ENCODE measurements at places on chromosomes 3 and 15.
A peak's percentile ranks its signal among the peaks of the same experiment; 100 is the strongest.

DNA sequence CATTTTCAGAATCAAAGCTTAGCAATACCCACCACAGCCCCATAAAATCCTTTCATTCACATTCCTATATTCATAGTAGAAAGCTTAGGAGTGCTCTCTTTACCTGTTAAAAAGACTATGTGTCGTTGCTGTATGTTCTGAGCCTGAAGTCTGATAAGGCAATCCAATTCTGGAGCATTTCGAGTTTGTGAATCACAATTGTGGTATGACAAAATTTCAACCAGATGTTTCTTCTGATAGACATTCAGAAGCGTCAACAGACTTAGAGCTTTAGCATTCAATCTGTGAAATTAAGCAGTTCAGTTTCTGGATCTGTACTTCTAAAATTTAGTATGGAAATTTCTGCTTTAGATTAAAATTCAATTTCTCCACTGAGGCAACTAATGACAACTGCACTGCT, 58.3 kb downstream of the TASOR start:
- no peak for DNase-seq

GRCh38 chr3:125479091-125479490, 40.9 kb downstream of the SNX4 start:
- DNase-seq: no peak

DNA sequence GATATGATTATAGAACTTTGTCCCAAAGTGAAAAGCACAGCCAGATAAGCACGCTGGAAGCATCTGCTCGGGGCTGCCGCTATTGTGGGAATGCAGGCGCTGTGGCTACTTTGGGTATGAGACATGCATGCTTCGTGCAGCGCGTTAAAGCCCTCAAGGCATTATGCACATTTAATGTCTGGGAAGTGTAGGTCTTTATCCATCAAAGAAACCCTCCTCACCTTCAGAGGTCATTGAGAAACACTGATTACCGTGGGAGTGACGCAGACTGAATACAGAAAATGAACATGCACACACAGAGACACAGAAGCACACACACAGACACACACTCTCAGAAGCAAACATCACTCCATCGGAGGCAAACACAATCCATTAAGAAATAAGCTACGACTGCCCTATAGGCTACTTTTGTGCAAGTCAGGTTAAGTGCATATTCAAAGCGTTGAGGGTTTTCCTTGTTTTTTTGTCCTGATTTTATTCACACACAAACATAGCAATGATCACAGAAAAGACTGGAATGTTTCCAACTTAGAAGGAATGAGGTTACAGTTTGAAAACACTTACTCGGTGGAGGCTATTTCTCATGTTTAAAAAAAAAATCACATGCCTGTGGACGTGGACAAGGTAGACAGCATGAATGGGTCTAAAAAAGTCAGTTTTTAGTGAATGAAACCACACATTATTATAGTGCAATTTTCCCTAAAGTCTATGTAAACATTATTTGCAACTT, 68.5 kb downstream of the PLCH1 start:
- DNase-seq: no peak

- DNase-seq: no peak
Observed at GRCh38 chr15:55118344-55118870, 78.3 kb downstream of the RSL24D1 start.

GRCh38 chr3:127730666-127731295, 58.0 kb downstream of the ABTB1 start:
- DNase-seq: no peak

GRCh38 chr3:116285781-116286421, 159.4 kb downstream of the LSAMP start:
- DNase-seq: no peak

GRCh38 chr15:50107591-50108408, 11.2 kb downstream of the ATP8B4 start:
- DNase-seq: no peak

GRCh38 chr3:52529376-52530333, 4.0 kb downstream of the NT5DC2 start:
- DNase-seq: no peak

DNA sequence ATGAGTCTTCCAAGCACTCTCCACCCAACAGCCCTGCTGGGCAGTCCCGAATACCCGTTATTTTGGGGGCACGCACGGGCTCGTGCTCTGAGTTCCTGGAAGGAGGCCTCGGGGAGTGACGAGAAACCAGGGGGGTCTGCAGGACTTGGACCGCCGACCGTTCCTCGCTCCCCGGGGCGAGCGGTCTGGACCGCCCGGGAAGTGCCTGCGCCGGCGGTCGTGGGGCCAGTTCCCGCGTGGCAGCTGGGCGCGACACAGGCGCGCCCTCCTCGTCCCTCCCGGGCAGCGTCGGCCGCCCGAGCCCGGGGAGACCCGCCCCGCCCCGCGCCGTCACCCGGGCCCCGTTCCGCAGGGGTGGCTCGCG, 387 bp downstream of the GNB4 start:
- no peak for DNase-seq

GRCh38 chr15:65072027-65072426, 4.2 kb upstream of the RASL12 start:
- DNase-seq: no peak

DNA sequence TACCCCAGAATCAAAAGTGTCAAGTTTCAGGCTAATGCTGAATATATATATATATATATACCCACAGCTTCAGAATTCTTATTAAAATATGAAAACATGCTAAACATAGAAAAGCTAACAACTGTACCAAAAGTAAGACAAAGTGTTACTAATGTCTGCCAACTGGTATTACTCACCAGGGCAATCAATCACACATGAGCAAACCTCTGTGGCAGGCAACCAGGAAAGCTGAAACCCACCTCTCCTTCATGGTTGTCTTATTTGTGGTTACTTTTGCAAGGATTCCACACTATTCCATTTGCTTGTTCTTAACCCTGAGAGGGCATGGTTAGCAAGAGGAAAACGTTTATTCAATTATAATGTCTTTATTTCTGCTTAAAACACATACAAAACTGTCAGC, 512.3 kb upstream of the MDFIC2 start:
- no peak for DNase-seq

- no peak for DNase-seq
Observed at GRCh38 chr3:46977811-46978195, 1.3 kb upstream of the CCDC12 start.

GRCh38 chr15:32029862-32030781, at the start of gene CHRNA7:
TSS of gene CHRNA7 (plus strand) at chr15:32030515. CDS start at chr15:32030595, 80 bp downstream.
- peak; percentile 83 for DNase-seq

- no peak for DNase-seq
Observed at GRCh38 chr15:60471314-60471713, 7.6 kb downstream of the ICE2 start.

DNA sequence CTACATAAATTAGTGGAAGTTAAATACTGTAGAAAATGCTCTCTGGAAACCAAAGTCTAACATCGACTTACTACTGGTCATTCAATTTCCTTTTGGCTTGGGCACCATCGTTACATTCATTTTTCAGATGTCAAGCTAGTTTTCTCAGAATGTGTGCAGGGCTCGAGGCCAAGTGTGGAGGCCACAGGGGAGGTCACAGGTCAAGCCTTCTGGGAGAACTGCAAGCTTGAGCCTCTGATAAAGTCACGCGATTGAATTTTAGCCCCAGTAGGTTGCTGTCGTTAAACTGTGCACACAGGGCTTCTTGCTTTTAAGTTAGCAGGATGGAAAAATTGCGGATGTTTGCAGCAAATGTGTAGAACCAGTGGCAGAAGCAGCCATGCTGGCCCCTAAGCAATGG, 182.2 kb downstream of the APBA2 start:
- no peak for DNase-seq

DNA sequence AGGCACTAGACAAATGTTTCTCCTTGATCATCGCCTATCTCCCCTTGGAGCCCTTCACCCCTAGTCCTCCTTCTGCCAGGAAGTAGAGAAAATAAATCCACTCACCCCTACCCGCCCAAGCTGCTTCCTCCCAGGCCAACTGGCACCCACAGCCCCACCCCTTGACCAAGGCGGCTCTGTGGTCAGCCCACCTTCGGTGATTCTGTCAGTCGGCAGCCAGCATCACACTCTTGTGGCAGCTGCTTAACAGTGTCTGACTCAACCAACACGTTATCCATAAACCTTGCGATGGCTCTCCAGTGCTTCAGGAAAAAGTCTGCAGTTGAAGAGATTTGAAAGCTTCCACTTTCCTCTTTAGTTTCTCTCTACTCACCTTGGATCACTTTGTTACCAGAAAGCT, 7.6 kb downstream of the SHF start:
- no peak for DNase-seq

GRCh38 chr3:64224826-64225610, at the start of gene PRICKLE2:
TSS of gene PRICKLE2 (minus strand) at chr3:64225466. CDS start at chr3:64198927, 26,539 bp downstream.
- DNase-seq: peak; percentile 87

- DNase-seq: no peak
Observed at GRCh38 chr15:58064082-58064979, 1.2 kb downstream of the ALDH1A2 start.

- no peak for DNase-seq
Observed at GRCh38 chr3:29181872-29182271, 99.0 kb upstream of the RBMS3 start.

- peak; percentile 90 for DNase-seq
Observed at GRCh38 chr3:101561630-101562328, at the start of gene TRMT10C. TSS of gene TRMT10C (plus strand) at chr3:101561868. CDS start at chr3:101564782, 2,914 bp downstream.

DNA sequence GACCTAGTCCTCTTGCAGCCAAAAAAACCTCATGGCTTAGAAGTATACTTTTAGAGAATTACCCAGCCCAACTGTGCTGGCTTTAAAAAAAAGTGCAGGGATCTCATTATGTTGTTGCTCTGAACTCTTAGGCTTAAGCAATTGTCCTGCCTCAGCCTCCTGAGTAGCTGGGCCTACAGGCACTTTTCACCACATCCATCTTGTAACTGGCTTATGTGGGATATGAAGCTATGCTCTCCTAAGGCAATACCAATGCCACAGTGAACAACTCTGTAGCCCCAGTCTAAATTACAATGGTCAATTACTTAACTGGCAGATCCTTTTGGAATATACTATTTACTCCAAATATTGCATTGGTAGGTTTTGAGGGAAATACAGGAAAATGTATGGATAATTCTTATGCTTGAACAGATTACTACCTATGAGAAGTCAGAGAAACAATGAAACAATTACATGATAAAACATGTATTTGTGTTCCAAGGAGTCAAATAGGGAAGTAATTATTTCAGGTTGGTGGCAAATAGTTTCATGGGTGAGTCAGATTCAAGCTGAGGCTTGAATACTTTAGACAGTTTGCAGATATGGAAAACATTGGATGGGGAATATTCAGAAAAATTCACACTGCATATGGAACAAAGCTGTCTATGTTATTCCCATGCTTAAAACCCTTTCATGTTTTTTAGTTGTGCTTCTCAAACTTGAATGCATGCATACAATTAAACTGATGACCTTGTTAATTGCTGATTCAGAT, 34.6 kb upstream of the GPR149 start:
- no peak for DNase-seq

- DNase-seq: no peak
Observed at GRCh38 chr15:36810656-36811449, 231.4 kb downstream of the CDIN1 start.

GRCh38 chr3:133763797-133764683, 17.8 kb downstream of the TF start:
- DNase-seq: no peak

All from WERI-Rb-1 (cell line).